Left renal pelvis (tissue), 4 donors: ENCODE measurements at places on chromosomes 6 and 20.

- no peak for DNase-seq
These were observed 137.3 kb downstream of the TMEM200A start for GRCh38 chr6:130503146-130503545.

- no peak for DNase-seq
These were observed 28.4 kb downstream of the IL20RA start for GRCh38 chr6:137016356-137016755.

- DNase-seq = no peak
These were observed 21.7 kb upstream of the TAGAP start for GRCh38 chr6:159066483-159066882.

DNA sequence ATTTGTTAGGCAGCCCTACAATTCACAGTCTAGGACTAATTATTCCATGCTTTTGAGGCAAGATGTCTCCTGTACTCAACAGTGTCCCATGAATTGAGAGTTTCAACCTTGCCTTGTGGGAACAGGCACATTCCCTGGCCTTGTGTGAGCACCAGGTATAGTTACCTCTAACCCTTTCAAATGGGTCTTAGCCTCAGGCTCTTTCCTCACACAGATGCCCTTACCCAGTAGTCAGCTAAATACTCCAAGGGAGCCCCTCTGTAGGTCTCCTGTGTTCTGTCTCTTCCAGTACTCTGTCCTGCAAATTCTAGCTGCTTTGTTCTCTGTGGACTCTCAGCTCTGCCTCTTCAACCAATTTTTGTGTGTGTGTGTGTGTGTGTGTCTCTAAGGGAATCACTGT, 135.3 kb downstream of the ZFAND3 start:
- DNase-seq = no peak

DNA sequence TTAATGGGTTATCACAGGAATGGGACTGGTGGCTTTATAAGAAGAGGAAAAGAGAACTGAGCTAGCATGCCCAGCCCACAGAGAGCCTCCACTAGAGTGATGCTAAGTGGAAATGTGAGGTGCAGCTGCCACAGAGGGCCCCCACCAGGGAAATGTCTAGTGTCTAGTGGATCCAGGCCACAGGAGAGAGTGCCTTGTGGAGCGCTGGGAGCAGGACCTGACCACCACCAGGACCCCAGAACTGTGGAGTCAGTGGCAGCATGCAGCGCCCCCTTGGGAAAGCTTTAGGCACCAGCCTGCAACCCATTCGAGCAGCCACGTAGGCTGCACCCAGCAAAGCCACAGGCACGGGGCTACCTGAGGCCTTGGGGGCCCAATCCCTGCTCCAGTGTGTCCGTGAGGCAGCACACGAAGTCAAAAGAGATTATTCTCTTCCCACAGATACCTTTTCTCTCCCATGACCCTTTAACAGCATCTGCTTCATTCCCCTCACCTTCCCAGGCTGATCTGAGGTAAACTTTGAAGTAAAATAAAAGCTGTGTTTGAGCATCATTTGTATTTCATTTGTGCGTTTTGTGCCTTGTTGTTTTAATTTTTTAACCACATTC, 4.4 kb downstream of the HLA-E start:
- no peak for DNase-seq

- no peak for DNase-seq
These were observed 218.9 kb downstream of the EYA4 start for GRCh38 chr6:133460101-133460500.

- no peak for DNase-seq
These were observed 22.3 kb upstream of the UNC93A start for GRCh38 chr6:167268683-167269280.

DNA sequence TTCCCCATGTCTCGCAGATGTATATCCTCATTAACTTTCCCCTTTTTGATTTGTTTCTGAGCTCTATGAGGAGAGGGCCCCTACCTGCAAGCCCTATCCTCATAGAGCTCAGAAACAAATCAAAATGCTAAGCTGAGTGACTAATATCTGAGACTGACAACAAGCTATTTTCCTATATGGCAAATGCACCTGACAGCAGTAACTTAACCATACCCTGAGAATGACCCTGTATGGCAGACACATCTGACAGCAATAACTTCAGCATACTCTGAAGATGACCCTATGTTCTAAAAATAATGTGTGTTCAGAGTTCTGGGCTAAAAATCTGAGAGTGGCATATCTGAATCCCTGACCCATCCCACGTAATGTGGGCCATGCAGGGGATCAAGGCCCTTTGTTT, 79.0 kb upstream of the MEI4 start:
- no peak for DNase-seq

- no peak for DNase-seq
These were observed 744 bp downstream of the VSX1 start for GRCh38 chr20:25081065-25081729.

GRCh38 chr20:9200620-9201019, 131.7 kb downstream of the PLCB4 start:
- no peak for DNase-seq

GRCh38 chr20:52578559-52578958, 387.0 kb upstream of the ZFP64 start:
- no peak for DNase-seq

DNA sequence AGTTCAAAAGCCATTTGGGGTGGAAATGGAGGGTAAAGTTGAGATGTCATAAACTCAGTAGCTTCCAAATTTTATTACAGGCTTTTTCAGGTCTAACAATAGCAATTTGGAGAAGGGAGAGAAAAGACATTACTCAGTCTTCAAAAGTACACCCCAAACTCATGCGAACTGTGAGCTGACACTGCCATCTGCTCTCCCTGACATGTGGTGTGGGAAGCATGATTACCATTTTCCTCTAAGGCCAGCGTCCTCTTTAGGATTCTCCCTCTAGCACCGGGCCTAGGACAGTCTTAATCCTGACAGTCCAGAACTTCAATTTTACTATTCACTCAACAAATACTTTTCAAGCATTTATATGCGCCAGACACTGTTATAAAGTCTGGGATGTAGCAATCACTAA, 536.0 kb upstream of the JARID2 start:
- no peak for DNase-seq

- peak; percentile 31 for DNase-seq
These were observed 30.8 kb upstream of the FKBP1A start for GRCh38 chr20:1423625-1424106.

GRCh38 chr6:29916741-29917140, 25.6 kb upstream of the HLA-A start:
- DNase-seq = no peak

GRCh38 chr6:15299430-15300131, 53.7 kb downstream of the JARID2 start:
- DNase-seq = no peak
